ENCODE measurements at places on chromosomes 3 and 15. TPM values are rescaled to one million over a fixed set of nuclear protein-coding genes. Genes with fewer than 3 reads are reported as not detected.

The CATSPER2 gene
- total RNA-seq = 12.8 TPM

The ZNF662 gene
- total RNA-seq = 23.0 TPM

The RTP1 gene
- total RNA-seq = 0.27 TPM

The TMIE gene
- total RNA-seq = 0.82 TPM

The CHRFAM7A gene
- total RNA-seq = 6.4 TPM

The MOBP gene
- 0.73 TPM for total RNA-seq

The GPR176 gene
- 12.6 TPM for total RNA-seq

DNA sequence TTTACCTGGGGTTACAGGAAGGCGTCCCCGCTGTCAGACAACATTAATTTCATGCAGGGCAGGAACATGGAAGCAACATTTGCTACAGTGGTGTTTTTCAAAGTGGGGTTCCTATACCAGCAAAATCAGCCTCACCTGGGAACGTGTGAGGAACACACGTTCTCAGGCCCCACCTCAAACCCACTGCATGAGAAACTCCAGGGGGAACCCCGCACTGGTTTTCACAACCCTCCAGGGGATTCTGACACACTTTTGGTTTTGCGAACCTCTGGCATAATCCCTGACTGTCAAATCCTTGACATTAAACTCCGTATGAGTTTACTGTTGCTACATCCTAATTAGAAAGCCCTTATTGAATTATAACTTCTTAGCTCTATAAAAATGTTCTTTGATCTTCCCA lies 127.7 kb downstream of the LRRK1 start:
- DNase-seq = no peak

- DNase-seq = no peak
Measured at GRCh38 chr3:165553371-165553770, 283.9 kb downstream of the BCHE start.

DNA sequence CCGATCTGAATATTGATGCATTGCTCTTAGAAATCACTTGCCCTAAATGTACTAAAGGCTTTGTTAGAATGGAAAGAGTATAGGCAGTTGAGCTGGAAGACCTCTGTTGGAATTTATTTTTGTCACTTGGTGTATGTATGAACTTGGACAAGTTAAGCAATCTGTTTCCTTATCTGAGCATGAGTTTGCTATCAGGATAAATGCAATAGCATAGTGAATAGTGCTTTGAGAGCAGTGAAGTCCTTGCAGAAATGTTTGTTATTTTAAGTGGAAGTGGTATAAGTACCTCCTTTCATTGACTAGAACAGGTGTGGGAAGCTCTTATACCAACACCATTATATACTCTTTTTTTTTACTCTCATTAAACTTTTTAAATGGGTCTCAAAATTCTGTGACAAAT lies 146.4 kb upstream of the ONECUT1 start:
- DNase-seq = no peak

GRCh38 chr3:42269647-42270046 lies 3.7 kb upstream of the CCK start:
- DNase-seq = no peak

DNA sequence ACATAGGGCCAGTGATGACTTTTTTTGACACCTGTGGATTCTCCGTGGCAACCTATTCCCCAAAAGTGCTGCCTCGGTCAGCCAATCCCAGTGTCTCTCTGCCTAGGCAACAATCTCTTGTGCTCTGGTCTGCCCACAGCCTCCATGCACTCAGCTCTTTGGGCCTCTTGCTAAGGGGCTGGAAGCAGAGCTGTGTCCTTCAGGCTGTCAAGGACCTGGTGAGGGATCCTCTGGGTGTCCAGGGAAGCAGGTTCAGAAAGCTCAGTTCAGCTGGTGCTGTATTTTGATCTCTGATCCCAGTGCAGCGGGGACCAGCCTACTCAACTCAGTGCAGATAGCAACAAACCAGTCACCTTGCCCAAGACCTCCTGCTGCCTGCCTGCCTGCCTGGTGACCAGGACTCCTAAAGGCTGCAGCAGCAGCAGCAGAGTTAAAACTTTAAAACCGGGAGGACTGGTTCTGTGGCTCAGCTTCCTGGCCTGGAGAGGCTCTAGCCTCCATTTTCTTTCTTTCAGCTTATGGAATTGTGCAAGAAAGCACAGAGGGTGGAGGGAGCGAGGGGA lies 6.2 kb downstream of the PAK6 start:
- no peak for DNase-seq

DNA sequence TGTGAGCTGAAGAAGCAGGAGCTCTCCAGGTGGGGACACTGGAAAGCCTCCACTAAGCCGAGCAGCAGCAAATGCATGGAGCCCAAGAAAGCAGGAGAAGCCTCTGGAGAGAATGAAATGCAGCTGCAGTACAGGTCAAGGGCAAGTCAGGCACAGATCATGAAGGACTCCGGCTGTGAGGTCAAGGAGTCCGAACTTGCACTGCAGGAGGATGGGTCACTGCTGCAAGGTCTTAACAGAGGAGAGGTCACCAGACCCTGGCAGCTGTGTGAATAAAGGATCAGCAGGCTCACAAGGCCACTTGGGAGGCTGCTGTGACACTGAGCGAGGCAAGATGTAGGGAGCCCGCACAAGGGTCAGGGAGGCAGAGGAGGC lies 24.7 kb upstream of the SLC41A3 start:
- DNase-seq = no peak

DNA sequence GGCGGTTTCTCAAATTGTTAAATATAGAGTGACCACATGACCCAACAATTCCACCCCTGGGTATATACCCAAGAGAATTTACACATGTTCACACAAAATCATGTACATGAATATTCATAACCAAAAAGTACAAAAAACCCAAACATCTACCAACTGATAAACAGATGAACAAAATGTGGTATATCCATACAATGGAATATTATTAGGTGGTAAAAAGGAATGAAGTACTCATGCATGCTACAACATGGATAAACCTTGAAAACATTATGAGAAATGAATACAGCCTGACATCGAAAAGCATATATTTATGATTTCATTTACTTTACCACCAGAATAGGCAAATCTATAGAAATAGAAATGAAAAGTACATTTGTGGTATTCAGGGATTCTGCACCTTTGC lies 7.4 kb downstream of the PLCB2 start:
- DNase-seq = no peak

- DNase-seq = no peak
Measured at GRCh38 chr3:46999516-47000197, 20.2 kb downstream of the NBEAL2 start.

- no peak for DNase-seq
Measured at GRCh38 chr3:170100944-170101343, 63.1 kb downstream of the GPR160 start.

DNA sequence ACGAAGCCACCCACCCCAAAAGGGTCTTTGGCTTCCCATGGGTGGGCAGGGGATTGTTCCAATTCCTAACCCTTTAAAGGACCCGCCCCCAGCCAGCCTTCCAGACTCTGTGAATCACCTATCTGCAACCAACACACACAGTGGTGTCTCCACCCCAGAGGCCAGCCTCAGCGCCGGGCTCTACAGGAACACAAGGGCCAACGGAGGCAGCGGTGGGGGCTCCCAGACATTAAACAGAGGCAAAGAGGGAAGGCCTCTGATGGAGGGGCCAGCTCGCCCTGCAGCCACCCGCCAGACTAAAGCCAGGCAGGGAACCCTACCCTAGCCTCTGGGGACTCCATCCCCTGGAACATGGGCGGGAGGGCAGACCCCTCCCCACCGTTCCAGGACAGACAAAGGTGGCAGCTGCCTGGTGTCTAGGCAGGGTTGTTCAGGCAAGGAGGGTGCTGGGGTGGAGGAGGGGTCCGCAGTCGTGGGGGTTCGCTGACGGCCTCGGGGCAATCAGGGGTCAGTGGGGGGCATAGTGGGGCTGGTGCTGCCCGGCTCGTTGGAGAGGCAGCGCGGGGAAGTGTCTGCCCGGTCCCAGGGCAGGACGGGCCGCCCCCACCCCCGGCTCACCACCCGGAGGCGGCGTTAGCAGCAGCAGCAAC lies 448 bp downstream of the SHISA5 start:
- DNase-seq = no peak

- DNase-seq = no peak
Measured at GRCh38 chr15:79003301-79003700, 58.5 kb upstream of the CTSH start.

- DNase-seq = no peak
Measured at GRCh38 chr15:33298631-33299030, 12.1 kb upstream of the RYR3 start.

DNA sequence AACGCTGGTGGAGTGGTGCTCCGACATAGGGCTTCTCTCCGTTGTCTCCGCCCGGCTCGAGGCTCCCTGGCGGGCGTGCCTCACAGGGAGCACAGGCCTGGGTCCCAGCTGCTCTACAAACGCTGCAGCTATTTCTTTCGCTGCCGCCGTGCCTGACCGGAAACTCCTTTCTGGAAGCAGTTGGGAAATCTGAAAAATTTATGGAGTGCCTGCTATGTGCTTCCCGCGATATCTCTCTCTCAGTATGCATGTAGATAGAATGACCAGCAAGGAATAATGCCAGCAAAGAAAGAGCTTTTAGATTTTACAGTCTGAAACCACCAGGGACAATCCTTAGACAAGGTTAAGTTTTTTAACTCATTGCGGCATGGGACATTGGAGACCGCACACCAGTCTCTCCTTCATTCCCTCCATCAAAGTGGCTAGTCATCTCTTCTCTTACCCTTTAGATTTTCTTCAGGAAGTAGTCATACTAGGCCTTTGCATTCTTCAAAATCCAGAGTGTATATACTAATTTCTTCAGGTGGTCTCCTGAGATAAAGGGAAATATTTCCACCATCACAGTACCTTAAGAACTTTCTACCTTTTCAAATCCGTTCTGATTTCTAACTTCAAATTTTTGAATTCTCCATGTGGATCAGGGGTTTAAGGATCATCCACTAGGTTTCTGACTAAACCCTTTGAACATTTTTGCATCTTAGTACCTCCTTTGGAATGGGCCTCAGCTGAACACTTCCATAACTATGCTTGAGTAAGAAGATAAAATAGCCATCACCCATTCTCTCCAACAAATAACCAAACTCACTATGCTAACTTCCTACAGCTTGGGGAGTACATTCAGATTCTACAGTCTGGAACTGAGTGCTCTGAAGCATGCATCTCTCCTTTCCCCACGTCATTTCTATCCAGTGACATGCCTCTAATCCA lies 1.1 kb upstream of the NPHP3 start:
- DNase-seq = no peak
